ENCODE measurements at places on chromosomes 1 and 21.

DNA sequence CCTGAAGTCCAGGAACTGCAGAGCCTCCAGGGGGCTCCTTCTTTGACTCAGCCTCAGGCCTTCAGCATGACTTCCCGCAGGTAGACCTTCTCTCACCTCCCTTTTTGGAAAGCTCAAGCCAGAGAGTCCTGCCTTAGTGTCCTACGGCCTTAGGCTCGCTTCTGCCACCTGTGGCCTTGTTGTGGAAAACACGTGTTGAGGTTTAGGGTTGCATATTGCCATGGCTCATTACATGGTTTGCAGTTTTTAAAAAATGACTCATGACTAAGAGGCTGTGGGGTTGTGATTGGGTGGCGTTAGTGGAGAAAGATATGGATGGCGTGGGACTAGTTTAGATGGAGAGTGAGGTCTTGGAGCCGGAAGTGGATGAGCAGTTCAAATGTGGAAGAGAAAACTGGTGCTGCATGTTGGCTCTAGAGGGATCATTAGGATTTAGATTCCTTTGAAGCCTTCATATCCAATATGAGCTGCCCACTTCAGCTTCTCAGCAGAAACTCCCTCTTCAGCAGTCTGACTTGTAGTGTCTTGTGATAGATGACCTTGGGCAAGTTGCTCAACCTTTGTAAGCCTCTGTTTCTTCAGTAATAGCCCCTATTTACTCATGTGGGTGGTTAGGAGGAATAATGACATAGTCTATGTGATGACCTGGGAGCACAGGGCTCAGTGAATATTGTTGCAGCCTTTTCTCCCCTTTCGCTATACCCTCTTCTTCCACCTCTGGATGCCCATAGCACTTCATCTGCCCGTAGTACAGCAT, 6.5 kb upstream of the FGGY start:
- no peak for DNase-seq

GRCh38 chr1:107599220-107599619, 365.8 kb downstream of the VAV3 start:
- DNase-seq = no peak

- no peak for DNase-seq
Measured at GRCh38 chr1:221747839-221748238, 6.0 kb upstream of the DUSP10 start.

- no peak for DNase-seq
Measured at GRCh38 chr1:210372491-210372890, 43.8 kb downstream of the HHAT start.

- DNase-seq = no peak
Measured at GRCh38 chr1:15412175-15412800, 2.6 kb downstream of the EFHD2 start.

GRCh38 chr21:35840197-35840799, 220.0 kb downstream of the SETD4 start:
- no peak for DNase-seq

DNA sequence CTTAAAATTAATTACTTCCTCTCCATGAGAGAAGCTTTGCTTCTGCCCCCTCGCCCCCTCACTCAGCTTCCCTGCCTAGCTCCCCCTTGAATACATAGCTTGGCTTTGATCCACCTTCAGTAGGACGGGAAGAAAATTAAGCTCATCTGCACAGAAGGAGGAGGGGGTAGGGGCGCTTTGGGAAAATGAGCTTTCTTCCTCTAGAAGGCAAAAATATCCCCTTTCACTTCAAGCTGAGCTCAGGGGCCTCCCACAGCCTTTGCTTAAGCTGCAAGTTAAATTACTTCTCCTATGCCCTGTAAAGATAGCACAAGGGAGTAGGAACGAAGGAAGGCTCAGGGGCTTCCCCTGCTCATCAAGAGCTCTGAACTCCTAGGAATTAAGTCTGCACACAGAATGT, 65.2 kb upstream of the GOLT1A start:
- DNase-seq = no peak

GRCh38 chr1:154749078-154749760, 120.9 kb downstream of the KCNN3 start:
- no peak for DNase-seq

DNA sequence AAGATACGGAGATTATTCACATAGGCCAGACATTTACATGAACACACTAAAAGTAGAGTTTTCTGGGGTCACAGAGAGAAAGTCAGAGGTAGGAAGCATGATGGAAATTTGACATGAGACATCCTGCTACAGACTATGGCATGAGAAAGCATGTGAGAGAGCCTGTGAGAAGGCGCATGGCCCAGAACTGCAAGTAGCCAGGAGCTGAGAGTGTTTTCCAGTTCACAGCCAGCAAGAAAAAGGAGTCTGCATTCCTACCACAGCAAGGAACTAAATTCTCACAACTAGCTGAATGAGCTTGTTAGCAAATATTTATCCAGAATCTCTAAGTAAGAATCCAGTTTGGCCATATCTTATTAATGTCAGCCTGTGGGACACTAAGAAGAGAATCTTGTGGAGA, 673.3 kb downstream of the BRINP3 start:
- DNase-seq = no peak

DNA sequence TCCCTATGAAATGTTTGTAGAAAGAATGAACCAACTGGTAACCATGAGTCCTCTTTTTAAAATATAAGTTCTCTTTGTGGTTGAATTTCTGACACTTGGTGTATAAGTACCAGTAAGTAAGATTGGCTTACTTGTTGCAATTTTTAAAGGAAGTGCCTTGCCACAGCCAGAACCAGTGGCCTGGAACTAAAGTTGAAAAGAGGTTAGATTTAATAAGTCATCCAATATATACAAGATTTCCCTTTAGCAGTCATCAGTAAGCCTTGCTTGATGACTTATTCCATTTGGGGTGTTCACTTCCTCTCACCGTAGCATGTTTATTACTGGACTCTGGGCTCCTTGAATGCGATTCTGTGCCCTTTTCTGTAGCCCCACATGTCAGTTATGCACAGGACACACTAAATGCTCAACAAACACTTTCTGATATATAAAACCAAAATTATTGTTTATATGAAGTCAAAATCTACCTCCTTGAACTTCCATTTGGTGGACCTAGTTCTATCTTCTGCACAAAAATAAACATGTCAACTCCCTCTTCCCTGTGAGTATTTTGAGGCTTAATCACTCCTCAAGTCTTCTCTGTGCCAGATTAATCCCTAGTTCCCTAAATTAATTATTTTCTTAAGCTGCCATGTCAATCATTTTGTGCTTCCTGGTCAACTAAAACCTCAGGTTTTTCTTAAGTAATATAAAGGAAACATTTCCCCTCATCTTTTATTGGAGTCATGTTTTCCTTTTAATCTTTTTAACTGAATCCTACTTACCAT, 218.1 kb downstream of the ST6GALNAC3 start:
- no peak for DNase-seq

DNA sequence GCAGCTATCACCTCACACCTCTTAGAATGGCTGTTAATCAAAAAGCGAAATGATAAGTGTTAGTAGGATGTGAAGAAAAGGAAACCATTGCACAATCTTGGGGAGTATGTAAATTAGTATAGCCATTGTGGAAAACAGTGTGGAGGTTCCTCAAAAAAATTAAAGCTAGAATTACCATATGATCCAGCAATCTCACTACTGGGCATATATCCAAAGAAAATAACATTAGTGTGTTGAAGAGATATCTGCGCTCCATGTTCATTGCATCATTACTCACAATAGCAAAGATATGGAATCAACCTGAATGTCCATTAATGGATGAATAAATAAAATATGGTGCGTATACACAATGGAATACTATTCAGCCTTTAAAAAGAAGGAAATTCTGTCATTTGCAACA, 68.9 kb downstream of the SNRPE start:
- no peak for DNase-seq

- no peak for DNase-seq
Measured at GRCh38 chr21:38989745-38990423, 184.2 kb downstream of the ETS2 start.

- no peak for DNase-seq
Measured at GRCh38 chr21:16194788-16195537, 465.2 kb downstream of the USP25 start.

DNA sequence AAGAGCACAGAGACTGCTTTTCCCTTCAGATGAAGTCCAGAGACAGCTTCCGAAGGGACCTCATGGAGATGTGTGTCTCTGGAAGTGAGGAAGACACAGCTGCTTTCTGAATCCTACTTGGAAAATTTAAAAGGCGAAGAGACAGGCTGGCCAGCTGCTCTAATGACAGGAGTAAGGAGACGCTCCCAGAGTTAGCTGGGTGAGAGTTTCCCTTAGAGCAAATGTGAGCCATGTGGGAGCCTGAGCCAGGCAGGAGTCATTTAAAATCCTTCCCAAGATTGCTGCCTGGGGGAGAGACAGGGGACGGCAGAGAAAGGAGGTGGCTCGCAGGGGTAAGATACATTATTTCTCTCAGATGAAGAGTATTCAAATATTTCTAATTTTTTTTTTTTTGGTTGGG, 53.1 kb downstream of the ZNF326 start:
- DNase-seq = no peak

DNA sequence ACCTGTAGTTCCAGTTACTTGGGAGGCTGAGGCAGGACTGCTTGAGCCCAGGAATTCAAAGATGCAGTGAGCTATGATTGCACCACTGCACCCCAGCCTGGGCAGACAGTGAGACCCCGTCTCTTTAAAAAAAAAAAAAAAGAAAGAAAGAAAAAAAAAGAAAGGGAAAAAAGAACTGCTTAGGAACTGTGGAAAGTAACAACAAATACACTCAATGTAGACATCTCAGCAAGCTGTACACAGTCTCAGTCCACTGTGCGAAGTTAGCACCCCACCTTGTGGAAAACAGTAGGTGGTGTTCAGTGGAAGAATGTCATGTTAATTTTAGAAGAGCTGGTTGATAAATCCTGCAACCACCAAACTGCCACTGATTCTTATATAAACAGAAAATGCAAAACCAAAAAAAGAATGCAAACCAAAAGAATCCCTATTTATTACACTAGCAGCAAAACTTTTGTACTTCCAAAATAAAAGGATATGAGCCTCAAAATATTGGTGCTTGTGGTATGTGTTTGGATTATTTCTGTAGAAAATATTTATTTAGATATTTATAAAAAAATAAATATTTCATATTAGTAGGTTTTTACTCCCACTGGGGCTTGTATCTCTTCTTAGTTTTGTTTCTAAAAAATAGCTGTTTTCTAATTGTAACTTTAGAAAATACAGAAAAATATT, 31.1 kb downstream of the ALG14 start:
- DNase-seq = no peak

- no peak for DNase-seq
Measured at GRCh38 chr1:224080115-224080774, 33.7 kb upstream of the FBXO28 start.

DNA sequence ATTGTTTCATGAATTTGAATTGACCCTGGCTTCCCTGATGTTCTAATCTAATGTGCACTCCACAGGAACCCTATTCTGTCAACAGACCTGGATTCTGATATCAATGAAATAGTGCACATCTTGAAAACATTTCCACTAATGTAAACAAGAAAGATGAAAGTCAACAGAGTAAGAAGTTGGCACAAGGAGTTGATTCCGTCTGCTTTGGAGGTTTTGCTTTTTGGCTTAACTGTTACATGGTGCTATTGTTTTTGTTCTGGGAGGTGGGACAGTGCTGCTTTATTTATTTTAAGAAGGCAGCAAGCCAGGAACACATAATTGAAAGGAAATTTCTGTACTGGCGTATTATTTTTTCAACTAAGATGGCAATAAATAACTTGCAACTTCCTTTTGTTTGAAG, 73.3 kb downstream of the LEPR start:
- DNase-seq = no peak

- no peak for DNase-seq
Measured at GRCh38 chr1:56494306-56494705, 85.1 kb downstream of the PLPP3 start.
